ENCODE measurements at places on chromosomes 5 and 9.

GRCh38 chr5:51416149-51416548 lies 32.9 kb downstream of the ISL1 start:
- no peak for DNase-seq

DNA sequence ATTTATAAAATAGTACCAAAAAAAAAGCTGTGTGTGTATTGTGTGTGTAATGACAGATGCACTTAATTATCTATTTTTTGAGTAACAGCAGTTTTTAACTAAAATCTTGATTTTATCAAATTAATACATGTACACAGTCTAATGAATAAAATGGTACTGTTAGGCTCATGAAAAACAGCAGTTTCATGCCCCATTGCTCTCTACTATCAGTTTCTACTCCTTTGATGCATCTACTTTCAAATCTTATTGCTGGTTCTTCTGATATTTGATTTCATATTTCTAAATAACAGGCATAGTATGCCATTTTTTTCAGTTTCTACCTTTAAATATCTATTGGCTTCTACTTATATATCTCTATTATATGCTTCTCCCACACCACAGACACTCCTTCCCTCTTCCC lies 117.4 kb downstream of the CCDC171 start:
- DNase-seq: no peak

DNA sequence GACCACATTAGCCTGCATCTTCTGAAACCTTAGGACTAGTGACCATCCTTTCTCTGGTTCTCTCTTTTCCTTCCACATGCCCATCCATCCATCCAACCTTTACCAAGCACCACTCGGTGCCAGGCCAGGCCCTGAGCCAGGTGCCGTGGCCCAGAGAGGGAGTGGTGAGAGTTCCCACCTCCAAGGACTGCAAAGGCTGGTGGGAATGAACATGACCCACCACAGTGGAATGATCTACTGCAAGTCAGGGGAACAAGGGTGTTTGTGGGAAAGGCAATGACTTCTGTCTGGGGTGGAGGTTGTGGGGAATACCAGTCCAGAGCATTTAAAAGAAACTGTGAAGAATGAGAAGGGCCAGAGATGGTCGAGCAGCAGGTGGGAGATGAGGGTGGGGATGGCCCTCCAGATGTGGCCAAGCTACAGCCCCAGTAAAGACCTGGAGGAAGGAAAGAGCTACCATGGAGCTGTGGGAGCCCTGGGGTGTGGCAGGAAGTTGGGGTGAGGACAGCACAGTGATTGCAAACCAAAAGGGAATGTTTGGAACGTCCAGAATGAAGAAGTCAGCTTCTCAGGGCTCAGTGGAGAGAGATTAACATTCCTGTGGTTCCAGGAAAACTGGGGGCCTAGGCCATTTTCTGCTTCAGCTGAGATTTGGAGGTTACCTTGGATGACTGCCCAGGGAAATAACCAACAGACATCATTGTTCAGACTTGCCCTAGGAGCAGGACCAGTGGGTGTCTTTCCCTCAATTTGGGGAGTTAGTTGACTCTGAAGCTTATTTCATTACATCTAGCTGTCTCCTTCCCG lies 30.7 kb upstream of the CORO2A start:
- DNase-seq: peak; percentile 99

DNA sequence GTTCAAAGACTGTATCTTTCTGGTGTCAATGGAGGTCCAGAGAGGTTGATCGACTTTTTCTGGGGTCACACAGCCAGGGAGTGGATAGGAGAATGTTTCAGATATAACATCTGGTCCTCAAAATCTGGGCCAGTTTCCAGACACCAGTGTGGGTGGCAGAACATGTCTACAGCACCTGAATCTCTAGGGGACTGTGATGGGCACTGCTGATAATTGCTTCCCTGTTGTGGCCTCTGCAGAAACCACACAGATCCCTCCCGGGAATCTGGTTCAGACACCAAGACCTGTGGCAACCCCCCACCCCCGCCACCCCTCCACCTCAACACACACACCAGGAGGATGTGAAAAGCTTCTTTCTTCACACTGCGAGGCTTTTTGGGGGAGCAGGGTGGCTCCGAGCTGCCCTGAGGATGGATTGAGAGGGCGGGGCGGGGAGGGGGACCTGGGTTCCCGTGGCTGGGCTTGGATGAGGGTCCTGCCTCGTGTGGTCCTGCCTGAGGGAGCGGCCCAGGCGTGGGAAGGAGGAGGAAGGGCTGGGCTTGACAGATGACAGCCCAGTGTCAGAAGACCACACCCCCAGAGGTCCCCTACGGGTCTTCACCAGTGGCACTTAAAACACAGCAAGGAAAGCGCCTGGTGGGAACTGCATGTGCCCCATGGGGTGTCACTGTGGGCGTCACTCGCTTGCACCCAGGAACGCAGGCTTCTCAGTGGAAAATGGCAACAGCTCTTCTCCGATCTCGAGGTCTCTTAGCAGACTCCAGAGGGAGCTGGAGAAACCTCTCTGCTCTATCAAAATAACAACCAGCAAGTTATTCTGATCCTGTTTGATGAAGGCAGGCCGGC lies 55.2 kb downstream of the TRIP13 start:
- DNase-seq: peak; percentile 42

DNA sequence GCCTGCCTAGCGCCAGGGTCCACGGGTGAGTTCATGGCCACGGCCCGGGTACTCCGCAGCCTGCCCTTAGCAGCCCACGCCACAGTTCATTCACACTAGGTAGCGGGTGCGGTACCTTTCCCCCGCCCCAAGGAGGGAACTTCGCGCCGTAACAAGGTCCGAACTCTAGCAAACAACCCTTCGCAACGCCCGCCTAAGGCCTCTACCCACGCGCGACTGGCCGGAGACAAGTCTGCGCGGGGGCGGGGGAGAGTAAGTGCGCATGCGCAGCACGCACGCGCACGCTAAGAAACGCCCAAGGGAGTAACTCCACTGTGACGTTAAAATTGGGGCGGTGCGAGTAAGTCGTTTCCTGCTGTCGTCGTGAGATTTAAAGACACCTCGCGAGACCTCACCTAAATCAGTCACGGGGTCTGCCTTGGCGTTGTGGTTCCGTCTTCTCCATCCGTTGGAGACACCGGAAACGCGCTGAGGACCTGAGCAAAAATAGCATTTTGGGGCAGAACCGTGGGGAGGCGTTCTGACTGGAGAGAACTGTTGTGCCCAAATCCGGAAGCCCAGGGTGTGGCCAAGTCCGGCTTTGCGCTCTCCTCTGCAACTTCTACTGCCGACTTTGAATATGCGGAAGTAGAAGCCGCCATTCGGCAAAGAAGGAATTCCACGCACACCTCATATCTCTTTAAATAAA lies at the start of gene RAPGEF6:
TSS of gene RAPGEF6 (minus strand) at position 234 of the 688 bp plus-strand sequence. CDS start at position 35, 199 bp downstream.
- DNase-seq: peak; percentile 100

- no peak for DNase-seq
Observed at GRCh38 chr5:96022971-96023370, 61.3 kb upstream of the ELL2 start.

GRCh38 chr9:34145165-34145564 lies 18.7 kb upstream of the DCAF12 start:
- DNase-seq: peak; percentile 31

GRCh38 chr9:113568571-113569321 lies 105.2 kb downstream of the RGS3 start:
- DNase-seq: no peak

- DNase-seq: peak; percentile 79
Observed at GRCh38 chr9:98805506-98806272, 1.8 kb upstream of the GALNT12 start.

- no peak for DNase-seq
Observed at GRCh38 chr9:93585695-93586094, 9.3 kb downstream of the PHF2 start.

DNA sequence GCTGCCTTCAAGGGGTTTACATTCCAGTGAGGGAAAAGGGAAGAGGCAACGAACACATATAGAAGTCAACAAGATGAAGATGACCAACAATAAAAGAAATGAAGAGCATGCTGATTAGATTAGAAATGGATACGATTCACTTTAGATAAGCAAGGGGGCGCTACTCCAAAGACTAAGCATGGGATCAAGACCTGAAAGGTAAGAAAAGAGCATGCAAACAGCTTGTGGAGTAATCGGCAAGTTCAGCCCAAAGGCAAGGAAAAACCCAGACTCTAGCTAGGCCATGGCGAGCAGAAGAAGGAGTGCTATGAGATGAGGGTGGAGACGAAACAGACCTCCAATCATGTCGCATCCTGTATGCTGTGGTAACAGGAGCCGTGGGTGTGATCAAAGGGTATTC lies 124.4 kb downstream of the FANCC start:
- DNase-seq: no peak

GRCh38 chr5:24397601-24398000 lies 247.2 kb downstream of the CDH10 start:
- DNase-seq: no peak

- peak; percentile 75 for DNase-seq
Observed at GRCh38 chr5:148984345-148984744, 78.5 kb downstream of the SH3TC2 start.

- no peak for DNase-seq
Observed at GRCh38 chr9:137359850-137360249, 57.8 kb upstream of the NRARP start.

GRCh38 chr5:111248571-111248970 lies 24.4 kb downstream of the CAMK4 start:
- DNase-seq: no peak

DNA sequence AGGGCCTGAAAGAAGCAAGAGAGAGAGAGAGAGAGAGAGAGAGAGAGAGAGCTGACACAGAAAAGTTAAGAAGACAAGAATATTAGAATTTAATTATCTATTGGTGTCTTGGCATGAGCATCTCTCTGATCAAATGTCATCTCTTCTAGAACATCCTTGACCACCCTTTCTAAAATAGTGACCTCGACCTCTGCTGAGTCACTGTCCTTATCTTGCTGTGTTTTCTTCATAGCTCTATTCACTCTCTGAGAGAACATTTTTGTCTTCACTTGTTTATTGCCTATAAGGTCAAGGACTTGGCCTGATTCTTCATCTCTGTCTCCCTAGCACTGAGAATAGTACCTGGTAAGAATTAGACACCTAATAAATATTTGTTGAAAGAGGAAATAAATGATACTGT lies 383.8 kb upstream of the RPS23 start:
- DNase-seq: no peak

DNA sequence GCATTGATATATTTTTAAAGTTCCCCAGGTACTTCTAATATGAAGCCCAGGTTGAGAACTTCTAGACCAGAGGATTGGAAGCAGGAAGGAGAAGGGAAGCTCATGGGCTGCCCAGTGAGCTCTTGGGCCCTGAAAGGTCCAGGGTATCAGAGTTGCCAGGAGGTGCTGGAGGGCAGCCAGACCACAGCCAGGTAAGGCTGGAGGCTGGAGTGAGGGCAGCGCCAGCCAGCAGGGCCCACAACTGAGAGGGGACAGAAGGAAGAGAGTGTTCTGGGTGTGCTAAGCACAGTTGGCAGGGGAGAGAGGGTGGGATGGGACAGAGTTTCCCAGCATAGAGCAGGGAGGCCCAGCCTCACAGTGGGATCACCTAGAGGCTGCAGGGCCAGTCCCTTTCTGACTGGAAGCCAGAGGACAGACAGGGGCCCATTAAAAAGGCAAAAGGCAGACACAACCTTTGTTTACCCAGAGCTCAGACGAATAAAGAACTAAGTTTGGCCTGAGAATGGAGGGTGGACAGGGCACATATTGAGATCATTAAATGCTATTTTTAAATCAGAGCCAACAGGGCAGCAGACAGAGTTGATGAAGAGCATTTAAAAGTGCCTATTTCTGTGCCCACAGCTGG lies 94.9 kb downstream of the PDE8B start:
- no peak for DNase-seq

DNA sequence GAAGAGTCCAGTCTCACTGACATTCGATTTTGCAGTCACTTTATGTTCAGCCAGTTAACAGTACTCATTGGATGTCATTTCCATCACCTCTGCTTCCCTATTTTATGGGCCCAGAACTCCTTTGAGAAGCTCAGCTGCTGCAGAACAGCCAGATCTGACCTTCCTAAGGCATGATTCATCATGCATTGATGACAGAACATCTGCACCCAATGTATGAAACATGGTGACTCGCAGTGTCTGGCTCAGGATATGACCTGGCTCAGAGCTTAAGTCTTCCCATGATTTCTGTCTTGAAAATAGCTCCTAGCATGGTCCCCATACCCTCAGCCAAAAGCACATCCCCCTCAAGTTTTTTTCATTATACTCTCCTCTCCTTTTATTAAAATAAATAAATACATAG lies 92.6 kb upstream of the TRIM32 start:
- DNase-seq: peak; percentile 65

GRCh38 chr5:55994495-55994997 lies at the start of gene IL6ST:
Gene IL6ST, minus strand, starts transcription at chr5:55994963. Its CDS starts 18,685 bp downstream, at chr5:55976278.
- peak; percentile 93 for DNase-seq

DNA sequence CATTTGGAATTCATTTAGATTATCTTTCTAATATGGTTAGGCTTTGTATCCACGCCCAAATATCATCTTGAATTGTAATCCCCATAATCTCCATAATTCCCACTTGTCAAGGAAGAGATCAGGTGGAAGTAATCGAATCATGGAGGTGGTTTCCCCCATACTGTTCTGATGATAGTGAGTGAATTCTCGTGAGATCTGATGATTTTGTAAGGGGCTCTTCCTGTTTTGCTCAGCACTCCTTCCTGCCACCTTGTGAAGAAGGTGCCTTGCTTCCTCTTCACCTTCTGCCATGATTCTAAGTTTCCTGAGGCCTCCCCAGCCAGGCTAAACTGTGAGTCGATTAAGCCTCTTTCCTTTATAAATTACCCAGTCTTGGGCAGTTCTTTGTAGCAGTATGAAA lies 527.5 kb upstream of the ARRDC3 start:
- no peak for DNase-seq

DNA sequence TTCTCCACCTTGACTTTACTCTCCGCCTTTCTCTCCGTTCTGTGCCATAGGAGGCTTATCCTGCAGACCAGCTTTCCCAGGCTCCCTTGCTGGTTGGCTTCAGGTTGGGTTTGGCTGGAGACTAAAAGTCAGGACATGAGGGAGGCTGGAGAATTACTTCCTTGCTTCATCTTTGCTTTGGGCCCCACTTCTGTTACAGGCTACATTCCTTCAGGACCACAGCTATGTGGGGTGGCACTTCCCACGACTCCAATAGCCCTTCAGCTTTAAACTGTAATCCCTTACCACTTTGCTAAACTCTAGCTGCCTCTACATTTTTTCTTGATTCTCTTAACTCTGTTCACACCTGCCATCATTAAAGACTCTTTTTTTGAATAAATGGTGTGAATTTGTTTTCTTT lies 186.7 kb upstream of the NR4A3 start:
- no peak for DNase-seq

- peak; percentile 74 for DNase-seq
Observed at GRCh38 chr9:92746567-92747458, 17.8 kb downstream of the BICD2 start.

DNA sequence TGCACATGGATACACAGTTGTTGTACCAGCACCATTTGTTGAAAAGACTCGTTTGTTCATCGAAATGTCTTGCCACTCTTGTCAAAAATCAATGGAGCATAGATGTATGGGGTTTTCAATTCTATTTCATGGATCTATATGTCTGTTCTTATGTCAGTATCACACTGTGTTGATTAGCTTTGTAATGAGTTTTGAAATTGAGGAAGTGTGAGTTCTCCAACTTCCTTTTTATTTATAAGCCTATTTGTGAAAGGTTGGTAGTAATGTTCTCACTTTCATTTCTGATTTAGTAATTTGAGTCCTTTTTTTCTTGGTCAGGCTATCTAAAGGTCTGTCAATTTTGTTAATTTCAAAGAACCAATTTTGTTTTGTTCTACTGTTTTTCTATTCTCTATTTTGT lies 26.1 kb downstream of the ZNF510 start:
- DNase-seq: no peak

- DNase-seq: no peak
Observed at GRCh38 chr5:181114284-181114843, 16.6 kb downstream of the OR2V1 start.

All from cardiac fibroblast (primary cell).